ENCODE measurements at places on chromosomes 11 and 22.

DNA sequence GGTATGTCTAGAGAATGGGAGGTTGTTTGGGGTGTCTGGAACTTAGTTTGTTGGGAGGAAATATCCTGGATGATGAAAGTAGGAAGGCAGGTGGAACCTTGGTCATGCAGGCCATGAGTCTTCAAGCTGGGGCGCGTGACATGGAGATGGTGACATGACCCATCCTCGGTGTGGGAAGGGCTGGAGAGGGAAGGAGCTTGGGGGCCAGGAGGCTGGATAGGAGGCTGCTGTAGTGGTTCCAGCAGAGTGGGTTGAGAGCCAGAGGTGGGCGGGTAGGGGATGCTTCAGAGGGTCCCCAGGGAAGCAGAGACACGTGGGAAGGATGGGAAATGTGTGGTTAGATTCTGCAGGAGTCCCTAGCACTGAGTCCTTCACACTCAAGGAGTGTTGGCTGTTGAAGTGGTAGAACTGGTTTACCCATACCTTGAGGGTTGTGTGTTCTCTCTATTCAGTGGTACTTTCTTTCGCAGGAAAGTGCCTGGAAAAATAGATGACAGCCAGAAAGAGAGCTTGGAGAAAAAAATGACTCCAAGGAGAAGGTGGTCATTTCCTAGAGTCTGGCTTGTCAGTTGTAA, 56.8 kb downstream of the LDLRAD3 start:
- H3K27me3 ChIP-seq, result no peaks in the 10 kb centered on the region
- no peak overlapping the region for H3K27ac ChIP-seq
- no peak for DNase-seq
- no peaks in the 10 kb centered on the region for H3K4me1 ChIP-seq

DNA sequence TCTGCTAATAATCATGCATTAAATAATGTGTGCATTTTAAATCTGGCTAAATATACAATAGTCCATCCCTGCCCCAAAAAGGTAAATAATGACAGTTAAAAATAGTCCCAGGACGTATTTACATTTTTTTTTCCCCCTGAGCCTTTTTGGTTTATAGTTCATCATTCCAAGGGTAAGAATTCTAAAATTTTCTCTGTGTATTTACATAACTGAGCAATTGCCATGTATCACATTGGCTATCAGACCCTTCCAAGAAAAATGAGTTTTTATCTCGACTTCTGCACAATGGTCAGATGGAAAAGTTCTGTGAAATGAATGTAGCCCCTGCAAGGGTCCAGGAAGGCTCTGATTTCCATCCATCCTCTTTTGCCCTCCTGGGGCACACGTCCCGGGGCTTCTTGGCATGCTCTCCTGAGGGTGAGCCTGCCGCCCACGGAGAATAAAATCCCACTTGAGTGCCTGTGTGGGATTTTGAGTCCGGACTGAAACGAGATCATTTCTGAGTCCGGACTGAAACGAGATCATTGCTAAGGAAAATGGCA, 94.1 kb upstream of the ANO1 start:
- no peaks in the 10 kb centered on the region for H3K36me3 ChIP-seq
- no peak overlapping the region for H3K27ac ChIP-seq
- no peaks in the 10 kb centered on the region for H3K27me3 ChIP-seq

GRCh38 chr11:66318600-66318970, 1.7 kb upstream of the CD248 start:
- peaks cover 46% of the 10 kb centered on the region for H3K27me3 ChIP-seq
- no peak overlapping the region for H3K27ac ChIP-seq
- no peaks in the 10 kb centered on the region for H3K36me3 ChIP-seq
- no peaks in the 10 kb centered on the region for H3K4me1 ChIP-seq
- H3K4me3 ChIP-seq, result no peak overlapping the region

GRCh38 chr11:114060392-114061047, 1.0 kb downstream of the ZBTB16 start:
- H3K4me1 ChIP-seq, result no peaks in the 10 kb centered on the region
- no peaks in the 10 kb centered on the region for H3K27me3 ChIP-seq
- peak overlapping the region; percentile 97 for H3K27ac ChIP-seq
- H3K36me3 ChIP-seq, result peaks cover 55% of the 10 kb centered on the region
- H3K4me3 ChIP-seq, result peak overlapping the region; percentile 99
- no peak for DNase-seq

DNA sequence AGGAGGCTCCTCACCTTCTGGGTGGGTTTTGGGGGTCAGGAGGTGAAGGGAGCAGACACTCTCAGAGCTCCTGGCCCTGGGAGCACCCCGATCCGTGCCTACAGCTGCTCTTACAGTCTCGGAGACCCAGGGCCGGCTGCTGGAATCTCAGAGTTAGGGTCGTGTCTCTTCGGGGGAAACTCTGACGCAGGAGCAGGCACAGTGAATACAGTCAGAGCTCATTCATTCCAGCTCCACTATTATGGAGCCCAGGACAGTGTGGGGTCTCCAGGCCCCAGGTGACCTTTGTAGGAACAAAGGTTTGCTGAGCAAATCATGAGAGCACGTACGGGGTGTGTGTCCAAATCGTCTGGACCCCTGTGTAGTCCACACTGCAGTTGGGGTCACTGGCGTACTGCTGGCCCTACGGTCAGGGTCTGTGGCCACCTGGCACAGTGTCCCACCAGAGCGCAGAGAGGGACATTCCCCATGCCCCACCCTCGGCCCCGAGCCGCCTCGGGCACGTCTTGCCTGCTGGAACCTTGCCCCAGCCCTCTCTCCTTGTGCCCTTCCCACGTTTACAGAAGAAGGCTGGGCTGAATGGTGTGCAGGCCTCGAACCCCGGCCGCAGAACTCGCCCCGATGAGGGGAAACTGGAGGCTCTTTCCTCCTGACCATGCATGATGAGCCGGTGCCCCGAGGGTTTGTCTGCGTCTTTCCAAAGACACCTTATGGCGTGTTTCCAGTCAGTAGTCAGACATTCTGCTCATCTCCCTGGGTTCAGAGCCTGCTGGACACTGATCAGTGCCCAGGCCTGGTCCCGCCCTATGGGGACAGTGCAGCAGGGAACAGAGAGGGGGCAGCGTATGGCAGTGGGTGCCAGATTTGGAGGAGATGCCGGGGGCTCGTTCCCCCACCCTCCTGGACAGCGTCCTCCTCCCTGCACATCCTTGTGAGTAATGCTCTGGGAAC, 1166.6 kb downstream of the BRD1 start:
- no peak for DNase-seq
- no peak overlapping the region for H3K27ac ChIP-seq
- no peaks in the 10 kb centered on the region for H3K4me1 ChIP-seq
- H3K4me3 ChIP-seq, result no peak overlapping the region
- H3K27me3 ChIP-seq, result peaks cover 5% of the 10 kb centered on the region

- peaks cover 10% of the 10 kb centered on the region for H3K36me3 ChIP-seq
- no peaks in the 10 kb centered on the region for H3K27me3 ChIP-seq
- H3K4me1 ChIP-seq, result peaks cover 15% of the 10 kb centered on the region
- H3K4me3 ChIP-seq, result peak overlapping the region; percentile 95
Measured at GRCh38 chr11:33040033-33040861, 875 bp downstream of the TCP11L1 start.

Measured in tibial artery (tissue), 4 donors.